ENCODE measurements at places on chromosomes 11 and 22. TPM values are rescaled to one million over a fixed set of nuclear protein-coding genes. Genes with fewer than 3 reads are reported as not detected.

DNA sequence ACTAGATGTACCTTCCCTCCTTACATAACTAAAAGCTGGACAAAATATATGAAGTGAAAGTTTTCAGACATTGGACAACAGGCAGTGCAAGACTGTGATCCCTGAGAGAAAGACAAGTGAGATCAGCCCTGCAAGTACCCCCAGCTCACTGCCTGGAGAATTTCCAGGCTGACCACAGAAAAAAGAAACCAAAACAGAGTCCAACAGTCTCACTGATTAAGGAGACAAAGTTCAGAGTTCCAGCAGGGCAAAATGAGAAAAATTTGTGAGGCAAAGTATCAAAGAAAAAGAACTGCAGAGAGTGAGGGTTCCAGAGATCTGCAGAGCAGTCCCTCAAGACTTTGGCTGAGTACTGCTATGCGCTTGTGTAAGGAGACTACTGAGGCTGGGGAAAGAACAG lies 47.3 kb upstream of the TMEM45B start:
- DNase-seq = no peak

The BTG4 gene
- not detected for total RNA-seq

The MS4A12 gene
- total RNA-seq = not detected

DNA sequence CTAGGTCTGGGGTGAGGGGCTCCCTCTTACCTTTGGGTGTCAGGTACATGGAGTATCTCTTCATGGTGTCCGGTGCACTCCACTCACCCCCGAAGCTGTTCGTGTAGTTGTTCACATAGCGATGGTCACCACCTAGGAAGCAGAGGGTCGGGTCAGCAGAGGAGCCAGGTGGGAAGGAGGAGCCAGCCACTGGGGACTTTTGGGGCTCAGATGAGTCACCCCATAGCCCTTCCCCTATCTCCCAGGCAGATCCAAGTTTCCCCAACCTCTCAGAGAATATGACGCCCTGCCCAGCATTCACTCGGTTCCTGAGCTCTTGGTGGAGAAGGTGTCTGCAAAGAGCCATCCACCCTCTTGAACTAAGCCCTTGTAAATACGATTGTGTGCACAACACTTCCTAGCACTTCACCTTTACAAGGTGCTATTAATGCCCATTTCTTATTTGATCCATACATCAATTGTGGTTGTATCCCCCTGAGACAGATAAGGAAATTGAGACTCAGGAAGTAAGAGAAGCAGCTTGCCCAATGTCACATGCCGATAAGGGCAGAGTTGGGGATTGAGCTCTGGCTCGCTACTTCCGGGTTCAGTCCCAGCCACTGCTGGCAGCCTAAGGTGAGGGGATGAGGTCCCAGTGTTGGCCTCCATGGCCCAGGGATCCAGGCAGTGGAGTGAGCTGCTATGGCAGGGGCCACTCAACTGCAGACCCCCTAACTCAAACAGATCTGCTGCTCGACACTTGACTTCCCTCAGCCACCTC lies 14.8 kb downstream of the TRIM29 start:
- no peak for DNase-seq

DNA sequence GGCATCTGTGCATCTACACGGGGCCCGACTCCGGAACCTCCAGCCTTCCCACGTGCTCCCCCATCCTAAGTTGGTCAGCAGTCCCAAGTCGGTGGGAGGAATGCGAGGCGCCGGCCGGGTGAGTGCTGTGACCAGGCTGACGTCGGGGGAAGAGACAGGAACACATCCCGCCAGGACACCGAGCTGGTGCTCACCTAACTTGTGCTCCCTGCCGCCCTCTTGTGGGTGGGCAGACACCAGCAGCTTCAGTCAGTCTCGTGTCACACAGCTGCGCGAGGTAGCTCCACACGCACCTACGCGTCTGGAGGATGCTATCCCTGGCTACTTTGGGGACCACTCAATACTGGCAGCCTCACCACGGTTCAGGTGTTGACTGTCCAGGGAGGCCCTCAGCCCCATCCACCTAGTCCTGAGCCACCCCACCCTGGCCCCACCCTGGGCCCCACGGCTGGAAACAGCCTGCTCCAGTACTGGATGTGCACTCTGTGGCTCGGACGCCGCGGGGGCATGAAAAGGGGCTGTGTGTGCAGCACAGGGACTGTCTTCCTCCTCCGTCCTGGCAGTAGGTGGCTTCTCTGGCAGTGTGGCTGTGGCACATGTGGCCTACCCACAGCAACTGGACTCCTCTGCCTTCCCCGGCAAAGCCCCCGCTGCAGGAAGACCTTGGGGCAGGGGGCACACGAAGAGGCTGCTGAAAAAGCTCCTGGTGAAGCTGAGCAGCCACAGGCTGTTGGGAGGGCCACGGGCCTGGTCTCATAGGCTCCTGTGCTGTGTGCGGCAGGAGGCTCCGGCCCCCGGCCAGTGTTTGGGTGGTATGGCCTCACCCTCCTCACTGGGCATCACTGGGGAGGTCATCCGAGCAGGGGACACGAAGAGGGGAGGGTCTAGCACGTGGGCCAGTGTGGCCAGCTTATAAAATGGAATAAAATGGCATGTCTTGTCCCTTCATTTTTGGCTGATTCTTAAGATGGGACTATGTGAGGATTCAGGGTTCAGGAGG lies 11.2 kb upstream of the BID start:
- peak; percentile 49 for DNase-seq

DNA sequence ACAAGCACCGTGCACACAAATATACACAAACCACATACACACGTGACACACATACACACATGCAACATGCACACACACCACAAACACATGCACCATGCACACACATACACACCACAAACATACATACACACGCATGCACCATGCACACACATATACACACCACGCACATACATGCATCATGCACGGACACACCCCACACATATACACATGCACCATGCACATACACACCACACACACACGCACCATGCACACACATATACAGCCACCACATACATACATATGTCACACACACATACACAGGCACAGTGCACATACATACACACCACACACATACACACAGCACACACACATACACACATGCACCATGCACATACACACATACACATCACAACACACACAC lies 12.7 kb upstream of the B4GALNT4 start:
- DNase-seq = no peak

Data from GM23248 (cell line).